Esophagus mucosa (tissue), 1 donor: ENCODE measurements at places on chromosomes 5 and 9.
A peak's percentile ranks its signal among the peaks of the same experiment; 100 is the strongest.

DNA sequence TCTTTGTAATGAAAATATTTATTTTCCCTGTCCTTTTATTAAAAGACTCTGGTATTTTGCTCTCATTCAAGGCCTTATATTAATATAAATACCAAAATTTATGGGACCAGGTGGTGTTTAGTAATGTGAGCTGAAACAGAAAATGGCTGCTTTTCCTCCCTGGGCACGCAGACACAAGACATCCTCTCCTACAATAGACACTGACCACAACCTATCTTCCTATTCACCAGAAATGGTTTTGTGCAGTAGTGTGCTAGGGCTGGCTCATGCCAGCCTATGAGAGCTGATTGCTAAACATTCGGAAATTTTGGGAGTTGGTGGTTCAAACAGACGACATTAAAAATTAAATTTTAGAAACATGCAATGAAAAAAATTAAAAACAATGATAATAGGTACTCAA lies 338.2 kb downstream of the BNC2 start:
- ATAC-seq = no peak

- no peak for ATAC-seq
Measured at GRCh38 chr5:52043137-52043536, 659.9 kb downstream of the ISL1 start.

GRCh38 chr9:133493428-133493827 lies 14.5 kb upstream of the SLC2A6 start:
- ATAC-seq = no peak

GRCh38 chr9:83583151-83584014 lies 39.6 kb upstream of the IDNK start:
- ATAC-seq = no peak

- ATAC-seq = peak; percentile 58
Measured at GRCh38 chr5:139696894-139697658, 48.9 kb downstream of the CXXC5 start.

GRCh38 chr5:135007305-135007704 lies 26.7 kb downstream of the PITX1 start:
- ATAC-seq = no peak
